KG1 (cell line): ENCODE measurements at places on chromosomes 3 and 15.

- DNase-seq: no peak
Measured at GRCh38 chr15:72732516-72732915, 46.5 kb downstream of the BBS4 start.

DNA sequence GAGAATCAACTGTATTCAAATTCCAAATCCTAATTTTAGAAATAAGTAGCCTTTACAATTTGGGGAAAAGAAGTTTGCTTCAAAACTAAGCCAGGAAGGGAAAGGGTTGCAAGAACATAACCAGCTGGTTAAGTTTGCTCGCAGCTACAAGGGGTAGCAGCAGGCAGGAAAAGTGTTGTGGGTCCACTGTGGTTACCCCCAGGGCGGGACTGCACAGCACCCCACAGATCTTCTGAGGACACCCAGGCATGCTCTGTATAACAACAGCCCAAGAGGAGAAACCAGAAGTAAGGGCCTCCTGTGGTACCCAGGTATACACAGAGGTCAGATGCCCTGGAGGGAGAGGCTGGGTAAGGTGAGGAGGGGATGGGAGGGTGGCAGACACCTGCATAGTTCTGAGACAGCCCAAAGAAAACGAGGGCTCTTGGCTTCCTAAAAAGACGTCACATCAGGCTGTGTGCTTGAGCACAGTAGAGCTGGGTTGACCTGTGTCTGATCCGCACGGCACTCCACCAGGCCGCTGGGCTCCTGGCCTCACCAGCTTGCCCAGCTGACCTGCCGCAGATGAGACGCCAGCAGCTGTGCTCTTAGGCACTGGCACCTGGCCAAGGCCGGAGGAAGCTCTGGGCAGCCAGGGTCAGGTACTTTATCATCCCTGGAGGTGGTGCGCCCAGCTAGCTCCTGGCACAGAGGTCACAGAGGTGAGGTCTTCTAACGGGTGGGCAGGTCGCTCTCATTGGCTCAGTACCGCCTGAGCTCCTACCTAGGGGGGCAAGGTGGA, 81.8 kb upstream of the SNRPA1 start:
- no peak for DNase-seq

GRCh38 chr15:71352125-71352524, 236.9 kb downstream of the THSD4 start:
- DNase-seq: no peak

GRCh38 chr3:185702262-185703225, 116.4 kb downstream of the SENP2 start:
- no peak for DNase-seq
